ENCODE measurements at places on chromosomes 11 and 22. TPM values are rescaled to one million over a fixed set of nuclear protein-coding genes. Genes with fewer than 3 reads are reported as not detected.

- DNase-seq = no peak
Measured at GRCh38 chr11:86595451-86595850, 77.0 kb downstream of the ME3 start.

The C2CD3 gene
- total RNA-seq = 19.5 TPM

DNA sequence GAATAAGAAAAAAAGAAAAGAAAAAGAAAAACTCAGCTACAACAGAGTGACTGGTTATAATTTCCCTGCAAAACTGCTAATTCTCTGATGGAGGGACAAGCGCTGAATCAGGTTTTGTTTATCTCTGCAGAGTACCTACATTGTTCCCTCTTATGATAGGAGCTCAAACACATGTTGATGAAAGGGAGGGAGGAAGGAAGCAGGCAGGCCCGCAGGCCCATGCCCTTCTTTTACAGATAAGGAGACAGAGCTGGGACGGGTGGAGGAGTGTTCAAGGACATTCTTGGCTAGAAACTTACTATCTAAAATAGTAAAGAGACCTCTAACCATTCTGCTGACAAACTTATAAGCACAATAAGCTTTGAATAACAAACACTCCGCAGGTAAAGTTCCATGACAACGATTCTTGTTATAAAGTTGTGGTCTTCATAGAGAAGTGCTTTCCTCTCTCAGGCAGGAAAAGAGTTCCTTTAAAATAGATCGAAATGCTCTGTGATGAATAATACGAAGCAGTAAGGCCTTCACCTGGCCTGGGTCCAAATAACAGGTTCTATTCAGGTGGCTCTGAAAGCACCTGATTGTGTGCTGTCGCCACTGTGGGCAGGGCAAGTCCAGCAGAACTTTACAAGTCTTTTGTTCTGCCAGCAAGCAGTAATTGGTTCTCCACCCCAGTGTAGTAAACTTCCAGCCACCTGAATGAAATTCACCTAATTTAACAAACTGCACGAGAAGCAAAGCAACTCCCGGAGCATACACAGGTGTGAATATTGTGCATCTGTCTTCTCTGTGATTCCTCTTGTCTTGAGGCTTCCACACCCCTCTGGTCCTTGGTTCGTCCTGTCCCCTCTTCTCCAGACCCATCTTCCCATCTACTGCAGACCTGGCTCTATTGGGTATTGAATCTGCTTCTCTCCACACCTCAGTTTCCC, 15.3 kb upstream of the MICAL2 start:
- no peak for DNase-seq

DNA sequence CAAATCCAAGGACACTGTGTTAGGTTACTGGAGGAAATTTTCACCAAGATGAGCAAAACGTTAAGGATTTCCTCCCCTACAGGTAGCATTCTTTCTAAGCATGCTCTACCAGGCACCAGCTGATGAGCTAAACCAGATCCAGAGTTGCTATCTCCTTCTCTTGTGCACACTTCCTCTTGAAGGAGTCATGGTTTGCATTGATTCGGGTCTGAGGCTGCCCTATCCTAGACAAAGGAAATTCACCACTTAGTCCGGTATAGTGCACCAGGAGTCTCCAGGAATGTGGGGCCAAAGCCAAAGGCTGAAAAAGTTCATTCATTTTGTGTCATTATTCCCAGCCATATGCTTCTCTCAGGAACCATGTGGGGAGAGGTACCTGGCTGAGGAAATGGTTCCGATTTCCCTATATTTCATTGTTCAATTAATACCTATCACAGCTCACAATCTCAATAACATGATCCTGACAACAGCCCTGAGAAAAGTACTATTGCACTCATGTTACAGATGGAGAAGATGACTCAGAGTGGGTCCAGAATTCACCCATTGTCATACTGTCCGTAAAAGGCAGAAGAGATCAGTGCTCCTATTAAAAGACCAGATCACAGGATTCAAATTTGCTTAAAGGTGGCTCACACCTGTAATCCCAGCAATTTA, 39.1 kb downstream of the SLC35F2 start:
- DNase-seq = no peak

The CNGA4 gene
- total RNA-seq = not detected

The GP1BB gene
- 1.6 TPM for total RNA-seq

DNA sequence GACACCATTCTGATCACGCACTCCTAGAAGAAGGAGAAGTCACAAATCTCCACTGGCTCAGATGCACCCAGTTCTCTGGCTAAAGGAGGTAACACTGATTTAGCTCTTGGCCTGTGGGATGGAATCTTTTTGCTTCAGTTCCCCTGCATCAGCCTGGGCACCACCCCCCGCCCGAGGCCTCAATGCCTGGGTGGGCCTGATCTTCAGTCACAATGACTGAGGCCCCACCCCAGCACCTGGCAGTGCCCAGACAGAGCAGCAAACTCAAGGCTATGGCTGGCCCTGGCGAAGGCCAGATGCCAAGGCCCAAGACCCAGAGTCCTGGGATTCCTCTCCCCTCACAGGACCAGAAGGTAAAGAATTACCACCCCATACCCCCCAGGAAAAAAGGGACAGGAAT, 5.0 kb downstream of the CYB561A3 start:
- no peak for DNase-seq

DNA sequence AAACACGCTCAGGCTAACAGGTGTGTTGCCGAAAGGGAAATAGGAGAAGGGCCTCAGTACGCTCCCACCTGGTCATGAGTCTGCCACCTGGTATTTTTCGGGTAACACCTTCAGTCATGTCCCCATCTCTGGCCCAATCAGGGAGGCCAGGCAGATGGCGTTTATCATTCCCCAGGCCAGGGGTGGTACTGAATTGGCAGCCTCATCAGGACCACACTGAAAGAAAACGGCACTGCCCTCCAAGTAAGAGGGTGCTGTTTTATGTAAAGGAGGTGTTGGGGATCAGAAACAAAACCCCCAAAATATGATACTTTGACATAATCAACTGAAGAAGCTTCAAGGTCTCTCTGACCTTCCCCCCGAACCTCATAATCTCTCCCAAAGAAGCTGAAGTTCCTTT, 58.9 kb downstream of the RCN1 start:
- no peak for DNase-seq

DNA sequence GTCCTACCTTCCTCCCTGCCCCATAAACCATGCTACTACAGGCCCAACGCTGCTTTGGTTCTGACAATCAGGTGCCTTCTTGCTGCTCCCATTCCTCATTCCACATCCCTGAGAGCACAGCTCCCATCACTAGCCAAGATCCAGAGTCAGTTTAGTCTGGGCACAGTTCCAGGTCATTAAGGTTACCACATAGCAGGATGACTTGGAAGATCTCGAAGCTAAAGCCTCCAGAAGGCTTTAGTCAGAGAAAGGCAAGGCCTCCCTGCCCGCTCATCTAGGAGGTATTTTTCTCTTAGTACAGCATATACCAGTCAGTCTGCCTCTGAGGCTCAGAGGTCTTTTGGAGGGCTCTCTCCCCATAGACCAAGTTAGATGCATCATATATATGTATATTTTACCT, 30.3 kb downstream of the TRIM66 start:
- DNase-seq = no peak

GRCh38 chr22:23858484-23858815, 775 bp downstream of the SLC2A11 start:
- DNase-seq = no peak

The GPHA2 gene
- total RNA-seq = not detected

DNA sequence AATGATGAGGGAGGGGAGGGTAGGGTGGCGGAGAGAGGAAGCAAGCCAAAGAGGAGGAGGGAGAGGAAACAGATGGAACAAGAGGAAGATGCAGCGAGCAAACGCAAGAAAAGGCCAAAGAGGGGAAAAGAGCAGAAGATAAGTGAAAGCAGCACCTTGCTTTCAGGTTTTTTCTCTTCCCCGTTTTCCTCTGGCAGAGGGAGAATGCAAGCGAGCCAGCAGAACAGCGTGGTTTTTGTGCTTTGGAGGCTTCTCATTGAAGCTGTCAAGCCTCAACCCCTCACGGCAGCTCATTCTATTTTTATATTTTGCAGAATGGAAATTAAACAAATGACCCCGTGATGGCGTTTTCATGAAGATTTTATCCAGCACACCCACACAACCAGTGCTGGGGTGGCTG, 67.1 kb upstream of the GRAMD1B start:
- DNase-seq = no peak

GRCh38 chr11:44562845-44563460, 2.5 kb upstream of the CD82 start:
- DNase-seq = no peak

The MMP8 gene
- total RNA-seq = 1.3 TPM

DNA sequence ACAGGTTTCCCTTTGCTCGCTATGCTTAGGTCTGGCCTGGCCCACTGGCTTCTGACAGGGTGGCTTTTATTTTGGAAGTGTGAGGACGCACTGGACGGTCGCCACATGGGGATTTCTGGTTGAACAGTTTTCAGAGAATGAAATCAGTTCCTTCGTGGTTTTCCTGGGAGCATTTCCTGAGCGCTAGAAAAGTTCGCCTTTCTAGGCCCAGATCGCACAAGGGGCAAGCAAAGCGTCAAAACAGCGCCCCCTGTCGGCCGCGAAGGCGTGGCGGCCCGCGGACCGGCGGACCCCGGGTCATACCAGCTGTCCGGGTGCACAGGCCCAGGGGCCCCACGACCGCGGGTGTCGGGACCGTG, 12.7 kb upstream of the CYP2R1 start:
- no peak for DNase-seq

The TMEM126A gene
- 29.3 TPM for total RNA-seq

DNA sequence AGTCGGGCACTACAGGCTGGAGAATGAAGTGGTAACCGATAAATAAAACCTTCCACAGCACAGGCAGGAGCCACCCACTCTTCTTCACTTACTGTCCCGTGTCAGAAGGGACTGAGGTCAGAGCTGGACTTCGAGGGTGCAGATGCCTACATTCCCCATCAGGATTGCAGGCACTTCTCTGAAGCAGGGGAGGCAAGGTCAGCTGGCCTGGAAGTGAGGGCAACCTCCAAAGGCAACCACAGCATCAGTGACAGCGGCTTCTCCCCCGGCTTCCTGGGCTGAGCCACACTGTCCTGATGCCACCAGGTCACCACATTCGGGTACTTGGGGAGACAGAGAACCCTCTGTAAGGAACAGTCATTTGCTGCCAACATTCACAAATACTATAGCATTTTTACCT, 22.7 kb downstream of the TCIRG1 start:
- DNase-seq = no peak

- no peak for DNase-seq
Measured at GRCh38 chr11:10639350-10639749, 54.2 kb downstream of the IRAG1 start.

The PGA4 gene
- 1.2 TPM for total RNA-seq

The SOX6 gene
- 12.8 TPM for total RNA-seq

GRCh38 chr11:107177106-107177477, 158.8 kb upstream of the GUCY1A2 start:
- no peak for DNase-seq

- DNase-seq = no peak
Measured at GRCh38 chr22:46122511-46122971, 27.8 kb upstream of the PPARA start.

DNA sequence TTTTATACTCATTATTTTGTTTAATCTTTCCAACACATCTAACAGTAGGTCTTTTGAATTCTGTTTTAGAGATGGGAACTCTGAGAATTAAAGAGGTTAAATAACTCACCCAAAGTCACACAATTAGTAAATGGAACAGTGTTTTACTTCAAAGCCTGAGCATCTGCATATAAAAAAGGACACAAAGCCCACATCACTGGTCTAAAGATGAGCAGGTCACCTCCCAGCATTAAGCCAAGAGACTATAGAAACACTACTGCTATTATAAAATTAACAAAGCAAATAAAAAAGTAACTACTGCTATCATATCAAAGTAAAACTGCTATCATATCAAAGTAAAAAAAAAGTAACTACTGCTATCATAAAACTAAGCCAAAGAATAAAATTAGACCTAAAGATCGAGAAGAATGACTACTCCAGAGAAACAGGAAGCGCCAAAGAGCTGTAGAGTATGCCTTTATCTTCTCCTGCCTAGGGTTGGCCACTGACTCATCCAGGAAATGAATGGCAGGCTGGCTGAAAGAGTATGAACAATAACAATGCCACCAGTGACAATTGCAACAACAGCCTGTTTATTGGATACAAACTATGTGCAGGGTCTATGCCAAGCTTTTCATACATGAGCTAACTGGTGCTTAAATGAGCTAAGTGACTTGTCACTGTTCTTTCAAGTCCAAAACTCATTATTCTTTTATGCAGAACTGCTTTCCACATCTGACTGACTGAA, 1153.0 kb upstream of the TENM4 start:
- no peak for DNase-seq

DNA sequence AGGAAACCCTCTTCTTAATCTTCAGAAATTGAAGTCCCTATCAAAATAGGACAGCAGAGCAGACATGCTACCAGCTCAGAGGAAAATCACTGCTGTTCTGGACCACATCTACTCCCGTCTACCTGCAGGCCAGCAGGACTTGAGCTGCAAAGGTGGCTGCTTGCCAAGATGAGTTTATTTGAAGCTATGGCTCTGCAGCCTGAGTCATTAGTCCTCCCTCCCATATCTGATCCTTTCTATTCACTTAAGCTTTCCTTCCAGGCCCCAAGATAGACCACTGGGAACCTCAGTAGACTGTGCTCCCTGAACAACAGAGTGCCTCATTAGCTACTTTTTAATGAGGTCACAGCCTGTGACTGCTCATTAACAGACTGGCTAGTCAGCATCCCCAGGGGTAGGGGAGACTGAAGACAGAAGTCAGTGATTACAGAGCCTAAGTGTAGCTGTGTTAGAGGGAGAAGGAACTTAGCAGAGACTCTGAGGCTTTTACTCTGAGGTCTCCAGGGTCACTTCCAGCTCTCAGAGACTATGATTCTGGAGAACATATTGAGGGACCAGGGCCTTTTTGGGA, 6.8 kb upstream of the OR10A2 start:
- no peak for DNase-seq

GRCh38 chr11:46180736-46181135, 59.5 kb upstream of the PHF21A start:
- no peak for DNase-seq

DNA sequence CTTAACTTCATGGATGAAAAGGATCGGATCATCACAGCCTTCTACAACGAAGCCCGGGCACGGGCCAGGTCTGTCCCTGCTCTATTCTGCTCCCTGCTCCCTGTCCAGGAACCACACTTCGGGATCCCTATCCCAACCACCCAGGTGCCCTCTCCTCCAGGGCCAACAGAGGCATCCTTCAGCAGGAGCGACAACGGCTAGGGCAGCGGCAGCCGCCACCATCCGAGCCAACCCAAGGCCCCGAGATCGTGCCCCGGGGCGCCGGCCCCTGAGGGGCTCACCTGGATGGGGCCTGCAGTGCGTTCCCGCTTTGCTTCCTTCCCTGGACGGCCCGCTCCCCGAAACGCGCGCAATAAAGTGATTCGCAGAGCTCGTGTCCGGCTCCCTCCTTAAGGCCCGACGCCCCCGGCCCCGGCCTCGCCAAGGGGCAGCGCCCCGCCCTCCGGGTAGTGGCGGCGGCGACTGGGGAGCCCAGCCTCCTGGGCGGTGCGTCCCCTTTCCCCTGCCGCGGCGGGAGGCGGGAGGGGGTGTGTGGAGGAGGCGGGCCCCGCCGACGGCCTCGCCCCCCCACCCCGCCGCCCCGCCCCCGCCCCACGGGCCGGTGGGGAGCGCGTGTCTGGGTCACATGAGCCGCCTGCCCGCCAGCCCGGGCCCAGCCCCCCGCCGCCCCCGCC, at the start of gene VEGFB:
TSS of gene VEGFB (plus strand) at position 672 of the 674 bp plus-strand sequence. CDS start 250 bp downstream, outside the sequence.
- DNase-seq = no peak

GRCh38 chr22:42969348-42969975, 45.5 kb downstream of the PACSIN2 start:
- DNase-seq = no peak

All from urinary bladder (tissue), 4 donors.